Pulmonary artery endothelial cell (primary cell): ENCODE measurements at places on chromosomes 13 and 19.

DNA sequence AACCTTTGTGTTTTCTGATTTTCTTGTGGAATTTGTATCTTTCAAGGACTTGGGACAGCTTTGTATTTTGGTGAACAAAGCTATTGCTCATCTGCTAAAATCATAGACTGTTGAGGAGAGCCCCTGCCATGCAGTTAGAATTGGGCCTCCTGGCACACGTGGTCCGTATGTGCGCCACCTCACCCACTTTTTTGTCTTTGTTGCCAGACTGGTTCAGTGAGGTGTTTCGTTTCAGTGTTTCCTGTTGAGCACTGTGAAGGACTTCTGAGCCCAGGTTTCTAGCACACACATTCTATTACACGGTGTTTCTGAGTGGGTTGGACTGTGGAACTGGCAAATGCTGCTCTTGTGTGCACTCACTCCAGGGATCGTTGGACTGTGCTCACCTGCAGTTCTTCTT, 37.6 kb upstream of the RNF113B start:
- no peak for DNase-seq

GRCh38 chr13:96075953-96076543, 13.9 kb upstream of the HS6ST3 start:
- no peak for DNase-seq

GRCh38 chr19:46736531-46737297, 9.1 kb upstream of the FKRP start:
- no peak for DNase-seq

GRCh38 chr13:72405441-72405840, 322.0 kb downstream of the MZT1 start:
- no peak for DNase-seq

DNA sequence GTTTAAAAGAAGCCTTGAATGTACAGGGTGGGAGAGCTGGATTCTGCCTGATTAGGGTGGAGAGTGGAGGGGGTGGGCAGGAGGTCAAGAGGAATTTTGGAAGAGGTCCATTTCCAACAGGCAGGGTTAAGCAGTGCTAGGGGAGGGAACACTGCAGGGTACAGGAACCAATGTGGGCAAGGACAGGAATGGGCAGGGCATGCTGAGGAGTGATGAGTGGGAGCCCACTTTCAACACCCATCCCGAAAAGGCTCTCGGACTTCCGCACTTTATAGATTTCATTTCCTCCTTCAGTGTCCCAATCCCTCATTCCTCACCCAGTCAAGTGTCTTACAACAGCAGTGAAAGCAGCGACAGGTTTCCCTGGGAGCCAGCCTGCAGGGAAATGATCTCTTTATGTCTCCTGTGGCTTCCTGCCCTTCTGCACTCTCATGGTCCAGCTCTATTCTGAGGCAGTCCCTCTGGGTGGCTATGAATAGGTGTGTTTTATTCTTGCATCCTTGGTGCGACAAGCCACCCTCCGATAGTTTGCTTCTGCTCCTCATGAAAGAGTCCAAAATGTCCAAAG, 50.5 kb upstream of the ZNF507 start:
- DNase-seq = no peak

- no peak for DNase-seq
Observed at GRCh38 chr19:48490981-48491792, 20.4 kb downstream of the LMTK3 start.

GRCh38 chr13:86757236-86757978, 913.8 kb upstream of the SLITRK5 start:
- DNase-seq = no peak

DNA sequence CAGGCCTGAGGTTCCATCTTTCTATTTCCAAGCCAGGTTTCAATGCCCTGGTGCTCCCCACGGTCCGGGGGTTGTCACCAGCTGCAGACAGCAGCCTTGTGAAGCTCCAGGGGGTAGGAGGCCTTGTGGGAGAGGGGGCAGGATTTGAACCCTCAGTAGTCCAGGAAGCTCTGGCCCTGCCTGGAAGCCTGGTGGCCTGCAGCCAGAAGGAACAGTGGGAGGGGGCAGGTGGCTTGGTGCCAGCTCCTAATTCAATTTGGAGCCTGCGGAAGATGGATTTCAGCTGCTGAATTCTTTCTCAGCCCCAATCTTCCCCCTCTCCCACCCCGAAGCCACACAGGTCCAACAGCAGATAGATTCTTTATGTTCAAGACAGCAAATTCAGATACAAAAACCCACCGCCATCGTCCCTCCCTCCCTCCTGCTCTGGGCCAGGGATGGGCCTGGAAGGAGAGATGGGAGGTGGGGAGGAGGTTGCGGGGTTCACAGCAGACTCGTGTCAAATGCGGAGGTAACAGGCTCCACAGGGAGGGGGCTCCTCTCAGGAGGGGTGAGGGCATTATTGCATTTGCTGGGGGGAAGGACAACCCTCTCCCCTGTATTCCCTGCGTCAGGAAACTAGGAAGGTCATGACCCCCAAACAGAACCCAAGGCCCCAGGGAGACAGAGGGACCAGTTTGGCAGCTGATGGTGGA, 2.4 kb upstream of the PTGER1 start:
- no peak for DNase-seq

DNA sequence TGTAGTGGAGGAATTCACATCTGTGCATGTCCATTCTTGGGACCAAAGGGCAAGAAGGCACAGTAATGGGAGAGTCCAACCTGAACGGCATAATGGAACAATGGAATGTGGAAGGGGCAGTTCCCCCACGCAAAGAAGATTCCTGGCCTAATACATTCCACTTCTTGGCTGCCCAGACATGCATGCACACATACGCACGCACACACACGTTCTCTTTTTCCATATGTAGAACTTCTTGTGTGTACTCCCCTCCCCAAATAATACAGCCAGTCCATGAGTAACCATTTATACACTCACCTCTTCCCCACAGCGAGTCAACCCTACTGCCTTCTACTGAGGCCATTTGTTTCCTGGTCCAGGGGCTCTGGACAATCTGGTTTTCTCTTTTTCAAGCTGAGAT, 6.0 kb upstream of the STK24 start:
- no peak for DNase-seq

DNA sequence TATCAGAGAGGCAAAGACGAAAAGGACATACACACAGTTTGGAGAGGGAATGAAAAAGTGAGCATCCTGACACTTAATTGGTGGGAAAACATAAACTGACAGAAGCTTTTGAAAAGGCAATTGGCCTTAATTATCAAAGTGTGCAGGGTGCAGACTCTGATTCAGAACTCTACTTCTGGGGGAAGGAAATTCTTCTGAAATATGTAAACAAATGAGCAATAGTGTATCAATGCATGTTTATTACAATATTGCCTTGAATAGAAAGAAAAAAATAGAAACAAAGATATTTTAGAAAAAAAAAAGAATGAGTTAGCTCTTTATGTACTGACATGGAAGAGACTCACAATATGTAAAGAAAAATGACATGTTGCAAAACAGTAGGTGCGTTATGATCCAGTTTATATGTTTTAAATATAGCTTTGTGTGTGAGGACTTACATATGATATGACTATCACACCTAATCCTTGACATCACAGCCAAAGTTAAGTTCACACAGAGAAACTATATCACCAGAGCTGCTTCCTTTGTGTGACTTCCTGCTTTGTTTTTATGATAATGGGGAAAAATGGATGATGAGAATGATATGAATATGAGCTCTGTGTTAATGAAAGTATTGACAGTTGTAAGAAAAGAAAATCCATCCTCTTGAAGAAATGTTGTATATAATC, 182.4 kb downstream of the KCTD12 start:
- no peak for DNase-seq

- no peak for DNase-seq
Observed at GRCh38 chr13:45403081-45403480, 15.1 kb downstream of the SLC25A30 start.

DNA sequence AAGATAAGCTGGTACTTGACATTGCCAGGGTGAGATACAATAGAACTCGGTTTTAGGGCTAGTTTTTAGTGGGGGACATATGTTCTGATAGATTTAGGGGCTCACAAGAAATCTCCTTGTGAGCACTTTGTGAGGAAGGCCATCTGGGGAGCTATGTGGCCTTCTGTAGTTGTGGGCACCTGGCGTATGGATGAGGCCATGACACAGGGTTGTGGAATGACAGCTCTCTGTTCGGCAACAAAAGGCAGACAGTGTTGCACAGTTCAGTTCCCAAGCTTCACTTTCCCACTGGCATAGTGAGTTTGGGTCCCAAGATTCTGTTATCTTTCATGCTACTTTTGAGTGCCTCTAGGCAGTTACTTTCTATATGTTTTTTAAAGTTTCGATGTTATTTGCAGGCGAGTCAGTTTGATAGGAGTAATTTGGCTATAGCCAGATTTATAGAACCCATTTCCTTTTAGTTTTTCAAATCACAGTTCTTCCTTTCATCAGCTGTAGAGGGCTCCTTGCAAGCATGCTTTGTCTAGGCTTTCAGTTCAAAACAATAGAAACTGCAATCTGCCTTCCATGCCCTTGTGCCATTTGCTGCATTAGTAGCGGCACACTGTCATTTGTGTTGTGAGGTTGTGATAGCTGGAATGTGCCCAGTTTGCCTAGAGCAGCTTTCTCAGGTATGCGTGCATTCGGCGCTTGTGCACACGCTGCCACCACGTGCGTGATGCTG, 70.6 kb upstream of the TEX29 start:
- no peak for DNase-seq

GRCh38 chr13:84606616-84607015, 724.3 kb upstream of the SLITRK1 start:
- no peak for DNase-seq

DNA sequence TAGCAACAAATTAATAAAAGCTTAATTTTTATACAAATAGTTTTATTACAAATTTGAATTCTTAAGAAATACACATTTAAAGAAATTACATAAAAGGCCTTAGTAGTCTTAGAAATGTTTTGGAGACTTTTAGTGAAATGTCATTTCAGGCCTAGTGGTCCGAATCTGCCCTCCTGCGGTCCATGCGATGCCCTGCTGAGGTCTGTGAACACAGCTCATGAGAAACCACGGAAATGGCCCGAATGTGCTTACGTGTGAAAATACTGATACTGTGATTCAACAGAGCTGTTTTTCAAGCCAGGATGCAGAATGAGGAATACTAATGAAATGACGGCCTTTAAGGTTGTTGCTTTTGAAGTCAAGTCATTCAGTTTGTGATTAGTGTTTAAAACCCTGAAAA, 157.9 kb downstream of the COL4A1 start:
- DNase-seq = no peak

- DNase-seq = no peak
Observed at GRCh38 chr13:51771418-51772104, 32.4 kb downstream of the DHRS12 start.

GRCh38 chr13:97255515-97256021, 33.4 kb downstream of the MBNL2 start:
- no peak for DNase-seq

- DNase-seq = no peak
Observed at GRCh38 chr13:102170305-102170704, 231.5 kb downstream of the FGF14 start.

DNA sequence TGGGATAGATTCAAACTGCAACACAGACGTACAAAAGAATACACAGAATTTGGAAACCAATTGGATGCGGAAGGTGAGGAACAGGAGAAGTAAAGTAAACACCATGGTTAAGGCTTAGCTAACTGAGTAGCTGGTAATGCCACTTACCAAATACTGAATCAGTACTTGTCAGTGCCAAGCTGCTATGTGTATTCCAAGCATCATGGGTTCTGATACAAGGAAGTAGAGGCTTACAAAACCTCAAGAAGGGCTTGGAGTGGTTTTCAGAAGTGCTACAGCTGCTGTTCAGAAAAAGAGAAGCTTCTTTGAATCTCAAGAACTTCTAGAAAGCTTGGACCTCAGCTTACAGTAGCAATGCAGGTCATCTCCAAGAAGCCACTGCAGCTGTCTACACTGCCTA, 35.9 kb upstream of the DCT start:
- no peak for DNase-seq

DNA sequence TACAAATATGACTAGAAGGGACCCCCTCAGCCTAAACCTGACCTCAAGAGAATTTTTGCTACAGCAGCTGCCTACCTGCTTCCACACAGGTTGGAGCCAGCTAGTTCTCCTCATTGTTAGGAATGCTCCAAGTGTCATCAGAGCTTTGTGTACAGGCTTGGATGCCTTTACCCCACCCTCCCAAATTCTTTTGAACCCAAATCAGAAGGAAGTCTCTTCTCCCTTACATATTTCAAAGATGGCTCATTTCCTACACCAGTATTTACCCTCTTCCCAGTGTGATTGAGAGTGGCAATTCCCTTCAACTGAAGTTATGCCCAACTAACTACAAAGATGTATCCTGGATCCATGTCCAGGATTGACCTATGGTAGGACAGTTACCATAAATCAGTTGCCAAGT, 323.2 kb downstream of the OXGR1 start:
- no peak for DNase-seq

- DNase-seq = no peak
Observed at GRCh38 chr13:29594710-29595379, 643 bp downstream of the SLC7A1 start.

GRCh38 chr13:34044660-34045080, 226.7 kb downstream of the RFC3 start:
- no peak for DNase-seq

DNA sequence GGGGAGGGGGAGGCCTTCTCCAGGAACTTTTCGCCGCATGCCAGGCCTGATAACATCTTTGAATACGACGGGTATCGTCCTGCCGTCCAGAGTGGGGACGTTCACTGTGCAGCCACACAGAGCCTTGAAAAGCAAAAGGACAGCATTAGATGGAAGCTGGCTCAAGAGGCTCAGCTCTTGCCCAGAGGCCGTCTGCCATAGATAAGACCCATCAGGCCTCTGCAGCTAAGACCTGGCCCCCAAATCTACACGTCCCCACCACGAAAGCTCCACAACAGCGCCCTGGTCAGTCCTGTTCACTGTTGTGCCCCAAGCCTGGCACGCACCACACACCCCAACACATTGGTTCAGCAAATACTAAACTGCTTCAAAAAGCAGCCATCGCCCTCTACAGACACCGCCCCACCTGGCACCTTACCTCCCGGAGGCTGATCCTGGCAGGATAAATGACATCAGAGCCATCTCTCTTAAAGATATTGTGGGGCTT, 2.1 kb downstream of the DNAJB1 start:
- DNase-seq = no peak

GRCh38 chr13:98523455-98524102, 53.3 kb downstream of the STK24 start:
- DNase-seq = no peak

DNA sequence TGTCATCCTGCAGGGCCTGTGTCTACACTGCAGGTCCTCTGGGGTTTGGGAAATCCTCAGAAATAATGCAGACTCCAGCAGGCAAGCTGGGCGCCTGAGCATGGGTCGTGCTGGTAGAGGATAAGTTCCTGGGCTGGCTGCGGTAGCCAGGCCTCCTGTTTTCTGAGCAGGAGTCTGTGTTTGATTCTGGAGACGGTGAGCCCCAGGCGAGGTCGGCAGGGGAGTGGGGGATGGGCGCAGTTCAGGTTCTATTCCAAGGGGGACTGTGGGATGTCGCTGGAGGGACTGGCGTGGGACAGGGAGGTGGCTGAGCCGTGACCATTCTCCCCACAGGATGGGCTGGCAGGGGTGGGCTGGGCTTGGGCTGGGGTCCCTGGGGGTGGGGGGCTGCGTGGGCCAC, 154.7 kb downstream of the KDM4B start:
- no peak for DNase-seq

GRCh38 chr19:45451131-45451849, 16.5 kb upstream of the FOSB start:
- DNase-seq = no peak

GRCh38 chr19:4213116-4213515, 16.2 kb upstream of the EBI3 start:
- no peak for DNase-seq
